ENCODE measurements at places on chromosomes 7 and 10.

GRCh38 chr7:38893061-38893460 is 15.9 kb downstream of the VPS41 start:
- DNase-seq = no peak

DNA sequence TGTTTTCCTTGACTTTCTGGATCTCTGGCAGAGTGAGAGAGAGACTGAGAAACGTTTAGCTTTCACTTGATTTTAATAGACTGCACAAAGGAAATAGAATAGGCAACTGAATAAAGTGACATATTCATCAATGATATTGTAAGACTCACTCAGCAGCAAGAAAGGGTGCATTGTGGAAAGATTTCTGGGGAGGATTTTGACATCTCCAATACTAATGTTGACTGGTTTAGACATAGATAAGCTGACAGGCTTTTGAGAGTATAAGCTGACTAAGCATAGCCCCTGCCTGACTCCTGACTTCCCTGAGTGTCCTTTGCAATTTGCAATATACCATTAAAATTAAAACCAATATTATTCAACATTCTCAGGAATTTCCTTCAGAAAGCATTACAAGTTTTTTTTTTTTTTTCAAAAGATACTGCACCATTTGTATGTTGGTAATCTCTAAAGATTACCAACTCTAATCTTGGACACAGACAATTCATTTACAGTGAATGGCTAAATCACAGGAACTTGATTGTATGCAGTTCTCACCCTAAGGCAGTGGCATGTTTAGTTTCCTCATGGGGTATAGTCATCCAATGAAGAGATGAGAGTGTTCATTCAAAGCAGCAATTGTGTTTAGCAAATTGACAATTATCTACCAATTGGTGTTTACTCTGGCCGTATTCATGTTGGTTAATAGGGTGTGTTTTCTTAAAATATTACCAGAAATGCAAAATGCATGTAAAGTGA is 325.6 kb downstream of the SORCS3 start:
- DNase-seq = no peak

GRCh38 chr7:118052336-118052735 is 131.6 kb upstream of the LSM8 start:
- DNase-seq = no peak

- DNase-seq = no peak
Observed at GRCh38 chr7:66409493-66409892, 204.4 kb downstream of the TPST1 start.
